SK-N-SH (cell line): ENCODE measurements at places on chromosomes 7 and 10.

DNA sequence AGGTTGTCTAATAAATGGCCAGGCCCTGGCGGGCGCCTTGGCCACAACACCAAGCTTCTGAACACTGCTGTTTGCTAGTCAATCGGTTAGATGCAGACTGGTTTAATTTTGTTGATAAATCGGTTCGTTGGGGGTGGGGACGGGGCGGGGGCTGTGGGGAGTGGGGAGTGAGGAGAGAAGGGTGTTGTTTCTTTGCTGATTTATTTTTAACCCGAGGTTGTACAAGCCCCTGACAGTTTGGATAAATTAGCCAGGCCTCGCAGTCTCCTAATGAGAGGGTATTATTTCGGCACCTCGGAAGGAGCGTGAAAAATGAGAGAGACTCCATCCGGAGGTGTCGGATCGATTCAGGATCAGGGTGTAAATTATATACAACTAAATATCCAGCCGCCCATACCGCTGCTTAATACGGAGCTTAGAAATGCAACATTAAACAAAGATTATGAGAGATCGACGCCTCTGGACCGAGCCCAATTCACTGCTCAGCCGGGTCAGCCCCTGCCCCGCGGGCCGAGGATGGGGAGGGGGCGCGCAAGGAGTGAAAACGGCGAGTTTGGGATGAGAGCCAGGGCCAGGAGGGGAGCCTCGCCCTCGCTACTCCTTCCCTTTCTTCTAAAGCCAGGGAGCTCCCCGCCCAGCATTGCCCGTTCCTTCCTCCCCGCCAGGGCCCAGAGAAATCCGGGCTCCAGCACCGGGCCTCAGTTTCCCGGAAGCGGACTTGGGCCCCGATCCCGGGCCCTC, 8.0 kb downstream of the UNCX start:
- no peak for DNase-seq

DNA sequence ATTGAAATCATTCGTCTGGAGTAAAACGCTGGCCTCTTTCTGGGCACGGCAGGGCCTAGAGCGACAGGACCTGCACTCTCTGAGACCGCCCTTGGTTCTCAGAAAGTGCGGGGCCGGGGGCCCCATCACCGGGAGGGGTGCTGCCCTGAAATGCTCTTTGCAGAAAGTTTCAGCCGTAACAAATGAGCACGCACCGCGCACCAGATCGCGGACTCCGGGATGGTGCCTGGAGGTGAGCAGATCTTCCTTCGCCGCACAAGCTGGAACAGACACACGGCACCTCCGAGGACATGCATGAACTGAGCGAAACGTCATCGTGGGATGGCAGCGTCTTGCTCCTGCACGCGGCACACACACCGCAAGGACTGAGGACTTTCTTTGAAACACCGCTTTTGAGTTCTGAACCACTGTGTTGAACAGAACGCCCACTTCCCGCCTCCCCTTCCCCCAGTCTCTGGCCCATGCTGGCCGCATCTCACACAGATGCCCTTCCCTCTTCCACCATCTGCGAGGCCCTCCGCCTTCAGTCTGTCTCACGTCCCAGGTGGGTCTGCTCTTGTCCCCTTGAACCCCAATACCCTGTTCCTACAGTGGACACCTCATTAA, 538.7 kb upstream of the MGMT start:
- no peak for DNase-seq

DNA sequence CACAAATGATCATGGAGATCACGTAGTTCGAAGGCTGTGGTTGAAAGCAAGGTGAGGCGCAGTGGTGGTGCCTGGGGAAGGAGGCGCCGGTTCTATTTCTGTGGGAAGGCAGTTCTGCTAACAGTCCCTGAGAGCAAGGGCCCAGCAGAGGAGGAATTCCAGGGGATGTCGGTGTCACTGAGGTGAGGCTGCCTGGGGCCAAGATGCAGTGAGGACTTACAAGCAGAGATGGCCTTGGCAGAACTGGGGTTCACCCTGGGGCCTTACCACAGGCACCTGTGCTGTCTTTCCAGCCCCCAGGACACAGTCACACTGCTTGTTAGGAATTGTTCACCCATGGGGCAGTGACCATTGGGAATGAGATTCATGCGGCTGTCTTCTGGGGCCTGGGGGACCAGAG, 26.7 kb downstream of the GBX1 start:
- no peak for DNase-seq

GRCh38 chr10:118153287-118153686, 106.5 kb upstream of the RAB11FIP2 start:
- no peak for DNase-seq

DNA sequence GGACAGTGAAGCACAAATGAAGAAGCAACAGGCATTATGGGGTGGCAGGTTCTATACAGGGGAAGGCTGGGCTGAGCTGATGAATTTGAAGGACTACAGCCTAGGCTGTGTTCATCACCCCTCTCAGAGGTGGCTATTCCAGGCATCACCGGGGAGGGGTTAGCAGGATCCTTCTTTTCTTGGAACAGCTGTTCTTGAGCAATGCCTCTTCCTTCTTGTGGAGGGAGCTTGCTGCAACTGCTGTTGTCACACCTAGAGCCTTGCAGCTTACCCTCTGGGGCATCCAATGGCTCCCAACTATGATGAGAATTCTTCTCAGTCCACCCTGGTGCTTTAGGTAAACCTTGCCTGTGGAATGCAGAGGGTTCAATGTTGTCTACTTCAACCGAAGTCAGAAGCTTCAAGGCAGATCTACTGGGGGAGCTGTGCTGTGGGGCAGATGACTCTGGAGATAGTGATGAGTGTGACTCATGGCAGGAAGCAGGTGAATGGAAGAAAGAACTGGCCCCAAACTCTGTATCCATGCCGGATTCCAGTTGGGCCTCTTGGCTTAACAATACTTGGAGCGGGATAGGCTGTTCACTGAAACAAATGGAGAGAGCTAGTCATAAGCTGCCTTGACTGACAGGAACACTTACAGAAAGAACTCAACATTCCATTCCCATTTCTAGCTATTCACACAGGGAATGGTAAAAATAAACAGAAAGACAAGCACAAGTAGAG, 21.5 kb upstream of the PPP3CB start:
- DNase-seq: no peak

- no peak for DNase-seq
Measured at GRCh38 chr7:144403649-144404061, at the start of gene NOBOX. TSS of gene NOBOX (minus strand) at chr7:144403693.

DNA sequence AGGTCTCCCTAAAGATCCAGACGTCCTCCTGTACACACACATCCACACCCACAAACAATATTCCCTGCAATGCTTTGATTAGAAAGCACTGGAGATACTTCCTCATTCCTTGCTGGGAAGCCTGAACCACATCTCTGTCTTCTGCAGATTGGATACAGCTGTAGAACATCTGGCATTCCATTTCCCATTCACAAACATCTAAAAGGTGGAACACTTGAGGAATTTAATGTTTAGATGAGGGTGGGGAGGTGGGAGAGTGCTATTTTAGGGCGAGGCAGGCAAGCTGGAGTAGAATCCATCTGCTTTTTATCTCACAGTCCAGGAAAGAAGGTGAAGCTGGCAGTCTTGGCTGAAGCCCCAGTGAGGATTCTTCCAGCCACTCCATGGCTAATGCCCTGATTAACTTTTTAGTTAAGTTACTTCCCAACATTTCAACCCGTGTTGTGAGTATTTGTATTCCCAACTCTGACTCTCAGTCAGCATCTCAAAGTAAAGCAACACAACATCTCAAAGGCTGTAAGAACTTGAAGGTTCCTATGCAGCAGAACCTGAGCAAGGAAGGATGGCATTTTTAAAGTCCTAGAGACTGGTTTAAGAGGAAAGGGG, 46.1 kb downstream of the CYTH3 start:
- DNase-seq: no peak

DNA sequence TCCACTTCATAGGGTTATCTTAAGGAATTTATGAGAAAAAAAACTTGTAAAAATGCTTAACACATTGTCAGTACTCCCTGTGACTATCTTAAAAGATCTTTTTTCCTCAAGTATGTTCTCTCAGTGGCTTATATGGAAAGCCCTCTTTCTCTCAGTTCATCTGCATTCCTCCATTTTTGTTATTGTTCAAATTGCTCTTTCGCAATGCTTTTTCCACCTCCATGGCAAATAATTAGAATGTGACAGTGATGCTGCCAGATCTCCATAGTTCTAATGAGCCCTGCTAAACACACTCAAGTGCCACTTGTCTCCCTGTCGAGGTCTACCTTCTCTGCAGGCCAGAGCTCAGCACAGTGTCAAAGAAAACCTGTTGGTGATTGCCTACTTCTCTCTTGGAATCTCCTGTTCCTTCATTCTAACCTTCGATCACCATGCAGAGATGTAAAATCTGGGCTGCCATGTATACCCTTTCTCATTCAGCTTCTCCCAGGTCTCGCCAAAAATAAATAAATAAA, 37.2 kb upstream of the ABCB5 start:
- DNase-seq: no peak

GRCh38 chr7:129163875-129164544, 19.5 kb downstream of the TSPAN33 start:
- peak; percentile 76 for DNase-seq

DNA sequence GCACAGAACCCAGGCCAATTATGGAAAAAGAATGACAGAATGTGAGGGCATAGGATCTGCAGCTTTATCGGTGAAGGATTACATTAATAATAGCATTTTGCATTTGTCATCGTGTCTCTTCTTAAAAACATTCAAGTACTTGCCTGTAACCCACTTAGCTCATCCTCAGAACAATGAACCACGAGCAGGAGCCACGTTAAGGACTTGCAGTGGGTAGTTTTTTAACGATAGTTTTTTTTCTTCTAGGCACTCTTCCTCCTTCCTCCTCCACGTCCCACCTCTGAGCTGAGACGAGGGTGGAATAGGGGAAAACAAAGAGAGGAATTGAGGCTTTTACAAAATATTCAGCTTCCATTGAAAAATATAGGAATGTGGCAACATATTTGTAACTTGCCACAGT, 27.1 kb downstream of the CDHR3 start:
- no peak for DNase-seq

DNA sequence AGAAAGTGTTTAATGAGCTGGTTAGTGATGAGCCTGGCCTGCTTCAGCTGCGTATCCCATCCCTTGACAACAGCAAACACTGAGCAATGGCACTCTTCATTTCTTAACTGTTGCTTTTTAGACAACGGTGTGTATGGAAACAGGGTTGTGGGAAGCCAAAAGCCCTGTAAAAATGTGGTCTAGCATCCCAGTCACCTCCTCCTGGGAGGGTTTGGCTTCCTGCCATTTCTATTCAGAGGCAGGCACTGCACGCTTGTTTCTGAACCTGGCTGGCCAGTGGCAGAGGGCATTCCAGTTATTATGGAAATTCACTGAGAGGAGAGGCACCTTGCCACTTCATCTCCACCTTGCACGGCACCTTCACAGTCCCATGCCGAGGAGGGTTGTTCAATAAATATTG, 123.0 kb upstream of the ADARB2 start:
- DNase-seq: peak; percentile 35
